ENCODE measurements at places on chromosomes 7 and 10.

DNA sequence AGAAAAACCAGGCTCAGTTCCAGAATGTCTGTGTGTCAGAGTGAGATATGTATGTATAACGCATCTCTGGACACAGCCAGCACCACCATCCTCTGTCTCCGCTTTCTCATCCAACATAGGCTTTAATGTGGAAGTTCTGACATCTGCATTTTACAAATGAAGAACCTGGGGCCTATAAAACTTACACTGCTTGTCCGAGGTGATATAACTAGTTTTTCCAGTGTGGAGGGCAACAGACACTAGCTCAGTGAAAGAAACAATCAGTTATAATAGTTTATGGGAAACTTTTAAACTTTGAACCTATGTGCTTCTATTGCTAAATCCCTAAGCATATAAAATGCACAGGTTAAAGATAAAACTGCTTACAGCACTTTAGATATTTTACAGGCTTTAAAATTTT, 208.7 kb downstream of the CRPPA start:
- DNase-seq, result no peak

DNA sequence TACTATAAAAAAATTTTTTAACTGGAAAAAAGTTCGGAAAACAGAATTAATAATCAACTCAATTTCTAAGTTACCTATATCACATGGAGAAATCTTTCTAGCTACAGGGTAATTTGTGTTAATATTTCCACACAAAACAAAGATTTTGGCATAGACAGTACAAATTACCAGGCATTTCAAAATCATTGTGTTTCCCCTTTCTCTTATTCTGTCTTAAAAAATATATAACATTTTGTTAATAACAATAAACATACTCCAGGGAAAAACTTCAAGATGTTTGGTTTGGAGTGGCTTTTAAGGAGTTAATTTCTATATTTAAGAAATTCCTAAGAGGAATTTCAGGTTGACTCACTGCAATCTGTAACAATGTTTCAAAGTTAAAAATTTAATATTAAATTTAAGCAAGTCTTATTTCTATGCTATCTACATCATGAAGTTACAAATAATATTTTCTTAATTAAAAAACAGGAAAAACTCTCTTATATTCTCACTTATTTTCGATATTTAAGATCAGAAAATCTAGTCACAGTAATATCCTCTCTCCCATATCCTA, 132.6 kb downstream of the NRBF2 start:
- no peak for DNase-seq

DNA sequence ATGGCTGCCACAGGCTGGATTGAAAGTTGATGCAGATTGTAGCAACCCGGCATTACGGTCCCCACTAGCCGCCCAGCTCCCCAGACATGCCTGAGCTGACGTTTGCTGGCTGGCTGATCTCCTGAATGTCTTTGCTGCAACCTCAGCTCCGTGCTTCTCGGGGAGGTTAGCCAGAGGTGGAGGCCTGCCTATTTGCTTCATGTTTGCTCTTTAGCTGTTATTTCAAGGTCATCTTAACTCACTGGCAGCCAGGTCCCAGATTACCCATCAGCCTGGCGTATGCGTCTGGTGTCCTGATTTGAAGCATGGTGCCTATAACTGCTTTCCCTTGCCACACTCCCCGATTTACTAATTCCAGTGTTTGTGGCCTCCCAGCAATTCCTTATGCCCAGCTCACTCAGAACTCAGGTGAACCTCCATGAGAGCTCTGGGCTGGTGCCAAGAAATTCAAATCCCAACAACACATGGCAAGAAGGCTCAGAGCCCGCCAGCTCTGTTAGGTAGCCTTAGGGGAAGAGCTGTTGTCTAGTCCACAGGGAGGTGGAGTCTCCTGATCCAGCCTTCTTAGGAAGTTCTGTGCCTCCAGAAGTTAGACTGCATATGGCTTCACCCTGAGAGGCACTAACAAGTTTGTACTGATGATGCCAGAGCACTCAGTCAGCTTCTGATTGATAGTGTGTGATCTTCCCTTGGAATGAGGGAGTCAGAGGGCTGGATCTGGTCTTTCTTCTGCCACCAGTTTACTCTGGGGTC, 69.7 kb upstream of the EXOC4 start:
- no peak for DNase-seq

GRCh38 chr10:13871776-13872175, 285.0 kb downstream of the PRPF18 start:
- no peak for DNase-seq

DNA sequence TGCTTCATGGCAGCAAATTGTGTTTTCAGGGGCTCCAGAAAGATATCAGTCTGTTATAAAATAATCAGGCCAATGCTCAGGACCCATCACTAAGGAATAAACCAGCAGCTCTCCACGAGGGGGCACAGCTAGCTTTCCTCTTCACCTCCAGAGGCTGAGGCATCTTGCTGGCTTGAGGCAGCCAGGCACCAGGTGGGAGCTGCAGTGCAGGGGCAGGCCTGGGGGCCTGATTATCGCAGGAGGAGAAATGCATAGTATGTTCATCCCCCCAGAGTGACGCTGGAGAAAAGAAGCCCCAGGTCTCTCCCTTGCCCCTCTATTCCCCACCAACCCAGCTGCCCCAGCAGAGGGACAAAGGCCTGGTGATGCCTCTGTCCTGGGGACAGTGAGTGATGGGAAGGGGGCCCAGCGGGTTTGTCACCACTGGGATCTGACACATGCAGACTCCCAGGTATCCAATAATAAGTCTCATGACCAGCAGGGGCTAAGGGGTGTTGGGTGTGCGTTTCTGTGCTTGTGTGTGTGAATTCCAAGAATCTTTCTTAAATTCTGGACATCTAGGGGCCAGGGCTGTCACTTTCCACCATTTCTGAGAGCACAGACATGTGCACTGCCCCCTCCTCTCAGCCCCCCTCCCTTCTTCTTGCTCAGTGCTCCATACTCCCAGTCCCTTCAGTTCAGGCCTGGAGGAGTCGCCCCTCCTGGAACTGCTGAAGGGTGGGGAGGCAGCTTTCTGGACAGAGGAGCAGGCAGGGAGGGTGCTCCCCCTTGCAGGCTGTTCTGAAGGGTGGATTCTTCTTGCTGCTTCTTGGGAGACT, 128.1 kb upstream of the FAM20C start:
- peak; percentile 83 for DNase-seq

GRCh38 chr10:126087796-126088505, 191.6 kb downstream of the FANK1 start:
- no peak for DNase-seq
